ENCODE measurements at places on chromosomes 5 and 9.

DNA sequence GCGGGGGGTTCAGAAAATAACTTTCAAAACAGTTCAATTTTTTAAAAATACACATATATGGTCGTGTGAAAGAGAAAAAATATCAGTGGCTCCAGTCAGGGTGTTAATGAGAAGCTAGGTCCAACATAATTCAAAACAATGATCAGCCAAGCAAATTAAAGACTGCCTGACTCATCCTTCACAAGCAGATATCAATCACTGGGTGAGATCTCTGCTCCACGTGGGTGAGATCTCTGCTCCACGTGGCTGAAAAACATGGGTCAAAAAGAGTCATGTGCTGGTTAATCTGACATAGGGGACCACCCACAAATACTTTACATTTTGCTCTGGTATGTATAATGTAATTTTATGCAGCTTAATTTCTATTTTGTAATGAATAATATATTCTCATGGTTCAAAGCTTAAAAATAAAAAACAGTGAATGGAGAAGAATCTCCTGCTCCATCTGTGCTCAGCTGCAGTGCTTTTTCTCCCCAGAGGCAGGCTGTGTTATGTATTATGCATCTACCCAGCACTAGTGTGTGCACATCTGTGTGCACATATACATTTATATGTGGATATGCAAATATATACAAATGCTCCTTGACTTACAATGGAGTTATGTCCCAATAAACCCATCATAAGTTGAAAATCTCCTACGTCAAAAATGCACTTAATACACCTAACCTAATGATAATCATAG lies 93.1 kb upstream of the S1PR3 start:
- no peak for DNase-seq

DNA sequence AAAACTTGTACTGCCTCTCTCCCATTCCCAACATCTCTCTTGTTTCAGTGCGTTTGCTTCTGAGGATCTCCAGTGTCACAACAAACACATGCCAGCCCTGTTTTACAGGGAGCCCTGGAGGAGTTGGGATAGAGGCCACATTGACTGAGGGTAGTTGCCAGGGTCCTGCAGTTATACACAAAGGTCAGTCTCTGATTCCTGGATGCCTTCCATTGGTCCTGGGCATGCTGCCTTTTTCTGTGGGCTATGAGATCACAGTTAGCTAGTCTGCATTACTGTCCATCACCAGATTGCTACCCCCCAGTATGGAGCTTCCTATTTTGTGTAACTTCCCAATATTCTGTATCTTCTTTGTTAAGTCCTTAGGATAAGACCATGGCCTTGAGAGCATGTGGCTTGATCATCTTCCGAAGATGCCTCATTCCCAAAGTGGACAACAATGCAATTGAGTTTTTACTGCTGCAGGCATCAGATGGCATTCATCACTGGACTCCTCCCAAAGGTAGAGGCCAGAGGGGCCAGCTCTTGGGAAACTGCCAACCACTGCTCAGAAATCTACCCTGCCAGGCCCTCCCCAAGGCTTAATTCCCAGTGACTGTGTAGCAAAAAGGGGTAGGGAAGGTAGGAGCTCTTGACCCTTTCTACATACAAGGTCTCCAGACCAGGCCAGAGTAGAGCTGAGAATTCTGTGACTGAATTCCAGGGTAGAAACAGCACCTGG lies 9.5 kb downstream of the NUDT2 start:
- DNase-seq = no peak

DNA sequence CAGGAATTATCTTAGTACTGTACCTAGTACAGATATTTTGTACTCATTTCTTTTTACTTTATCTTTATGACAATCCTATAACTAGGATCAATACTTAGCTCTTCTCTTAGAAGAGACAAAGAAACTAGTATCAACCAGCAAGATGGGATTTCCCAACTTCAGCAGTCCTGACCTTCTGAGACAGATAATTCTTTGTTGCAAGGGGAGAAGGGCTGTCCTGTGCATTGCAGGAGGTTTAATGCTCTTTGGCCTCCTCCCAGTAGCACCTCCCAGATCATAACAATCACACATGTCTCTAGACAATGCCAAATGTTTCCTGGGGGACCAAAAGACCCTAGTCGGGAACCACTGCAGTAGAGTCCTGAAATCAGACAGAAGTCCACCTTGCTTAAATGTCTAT lies 424.3 kb upstream of the DMAC1 start:
- DNase-seq = no peak

DNA sequence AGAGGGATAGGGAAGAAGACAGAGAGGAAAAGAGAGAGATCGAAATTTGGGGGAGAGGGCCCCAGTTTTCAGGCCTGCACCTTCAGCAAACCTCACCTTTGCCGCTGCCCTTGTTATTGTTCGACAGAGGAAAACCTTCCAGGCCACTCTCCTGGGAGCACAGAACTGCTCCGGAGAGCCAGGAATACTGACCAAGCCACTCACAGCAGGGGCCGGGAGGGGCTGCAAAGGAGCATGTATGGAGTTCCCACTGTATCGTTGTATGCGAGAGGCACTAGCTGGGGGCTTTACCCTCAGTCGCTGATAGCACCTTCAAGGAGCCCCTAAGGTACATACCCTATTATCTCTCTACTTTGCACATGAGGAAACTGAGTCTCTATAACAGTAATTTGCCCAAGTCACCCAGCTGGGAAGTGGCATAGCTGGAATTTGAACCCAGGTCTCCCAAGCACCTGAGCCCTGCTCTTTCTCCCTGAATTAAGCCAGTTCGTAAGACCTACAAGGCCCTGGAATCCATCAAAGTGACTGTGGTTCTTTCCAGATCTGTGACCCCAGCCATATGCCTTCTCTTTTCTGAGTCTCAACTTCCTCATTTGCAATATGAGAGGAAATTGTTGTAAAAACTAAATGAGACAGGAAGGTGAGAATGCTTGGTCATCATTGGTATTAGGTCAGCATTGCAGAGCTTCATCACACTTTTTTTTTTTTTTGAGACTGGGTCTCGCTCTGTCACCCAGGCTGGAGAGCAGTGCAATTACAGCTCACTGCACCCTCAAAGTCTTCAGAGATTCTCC lies 21.0 kb upstream of the FOXE1 start:
- DNase-seq = no peak

DNA sequence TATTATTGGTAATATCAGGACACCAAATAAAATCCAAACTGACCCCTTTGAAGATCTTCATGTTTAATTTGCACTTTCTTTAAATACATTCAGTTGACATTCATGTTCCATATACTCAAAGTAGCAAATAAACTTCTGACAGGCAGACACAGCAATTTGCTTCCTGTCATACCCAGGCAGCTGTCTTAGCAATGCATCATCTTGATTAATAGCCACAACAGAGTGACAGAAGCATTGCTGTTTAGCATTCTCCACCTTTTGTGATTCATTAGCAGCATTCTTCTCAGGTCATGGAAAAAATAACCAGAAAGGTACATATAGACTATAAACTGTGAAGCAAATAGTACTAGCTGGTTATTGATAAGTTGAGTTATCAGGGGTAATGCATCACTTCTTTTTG lies 366.8 kb downstream of the CYLC2 start:
- DNase-seq = no peak

DNA sequence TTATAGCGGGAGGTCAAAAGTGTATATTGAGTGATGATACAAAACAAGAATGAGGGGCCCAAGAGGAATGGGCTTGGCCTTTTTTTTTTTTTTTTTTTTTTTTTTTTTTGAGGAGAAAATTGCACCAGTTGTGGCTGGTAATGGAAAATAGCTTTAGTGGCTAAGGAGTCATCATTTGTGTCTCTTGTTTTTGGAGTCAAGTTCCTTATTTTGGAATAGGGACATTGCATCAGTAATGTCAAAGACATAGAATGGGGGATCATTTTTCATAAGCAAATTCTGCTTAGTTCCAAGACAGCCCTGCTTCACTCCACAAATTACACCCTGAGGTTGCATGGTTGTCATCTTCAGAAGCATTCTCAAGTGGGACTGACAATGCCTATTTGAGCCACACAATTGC lies 137.4 kb downstream of the STK32A start:
- DNase-seq = no peak

GRCh38 chr9:68443624-68444023 lies 87.2 kb downstream of the PGM5 start:
- no peak for DNase-seq

GRCh38 chr9:77794985-77795384 lies 146.9 kb upstream of the GNA14 start:
- no peak for DNase-seq

DNA sequence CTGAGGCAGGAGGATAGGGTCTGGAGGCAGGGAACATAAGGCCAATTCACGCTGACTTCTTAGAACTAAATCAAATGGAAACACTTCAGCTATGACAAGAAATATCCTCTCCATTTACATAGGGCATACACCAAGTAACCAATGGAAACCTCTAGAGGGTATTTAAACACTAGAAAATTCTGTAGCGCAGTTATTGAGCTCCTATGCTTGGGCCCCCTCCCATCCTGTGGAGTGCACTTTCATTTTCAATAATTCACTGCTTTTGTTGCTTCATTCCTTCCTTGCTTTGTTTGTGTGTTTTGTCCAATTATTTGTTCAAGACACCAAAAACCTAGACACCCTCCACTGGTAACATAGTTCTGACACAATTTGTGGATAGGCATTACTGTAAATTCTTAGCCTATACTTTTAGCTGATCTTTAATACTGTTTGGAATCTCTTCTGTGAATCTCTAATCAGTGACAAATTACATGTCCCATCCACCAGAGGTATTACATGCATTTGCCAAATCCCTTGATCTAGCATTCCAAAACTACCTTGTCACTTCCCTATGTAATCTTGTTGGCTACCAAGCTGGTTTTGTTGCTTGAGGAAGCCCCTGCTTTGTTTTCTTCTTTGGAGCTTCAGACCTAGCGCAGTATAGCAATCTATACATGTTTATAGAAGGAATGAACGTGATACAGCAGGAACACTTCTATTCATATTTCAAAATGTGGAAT lies 61.6 kb downstream of the ST8SIA4 start:
- no peak for DNase-seq

DNA sequence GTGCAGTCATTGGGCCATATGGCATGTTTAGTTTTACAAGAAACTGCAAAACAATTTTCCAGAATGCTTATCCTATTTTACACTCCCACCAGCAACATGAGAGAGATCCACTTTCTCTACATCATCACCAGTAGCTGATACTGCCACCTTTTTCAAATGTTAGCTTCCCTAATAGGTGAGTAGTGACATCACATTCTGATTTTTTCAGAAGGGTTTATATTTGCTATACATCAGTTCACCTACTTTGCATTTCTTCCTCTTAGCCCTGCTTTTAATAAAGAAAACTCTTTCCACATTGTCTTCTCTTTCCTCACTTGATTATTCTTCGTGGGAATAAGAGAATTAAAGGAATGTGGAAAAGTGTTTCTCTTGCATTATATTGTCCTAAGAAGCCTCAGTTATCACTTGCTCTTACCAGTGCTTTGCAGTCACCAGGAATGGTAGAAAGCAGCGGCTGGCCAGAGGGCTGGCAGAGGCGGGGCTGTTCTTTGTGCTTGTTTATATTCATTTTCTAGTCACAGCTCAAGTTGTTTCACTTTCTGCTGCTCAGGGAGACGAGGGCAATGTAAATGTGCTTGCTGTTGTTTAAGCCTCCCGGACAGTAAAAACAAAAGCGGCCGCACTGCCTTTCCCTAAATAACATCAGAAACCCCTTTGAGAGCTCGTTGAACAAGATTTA lies 164.8 kb downstream of the HSD17B3 start:
- DNase-seq = no peak

DNA sequence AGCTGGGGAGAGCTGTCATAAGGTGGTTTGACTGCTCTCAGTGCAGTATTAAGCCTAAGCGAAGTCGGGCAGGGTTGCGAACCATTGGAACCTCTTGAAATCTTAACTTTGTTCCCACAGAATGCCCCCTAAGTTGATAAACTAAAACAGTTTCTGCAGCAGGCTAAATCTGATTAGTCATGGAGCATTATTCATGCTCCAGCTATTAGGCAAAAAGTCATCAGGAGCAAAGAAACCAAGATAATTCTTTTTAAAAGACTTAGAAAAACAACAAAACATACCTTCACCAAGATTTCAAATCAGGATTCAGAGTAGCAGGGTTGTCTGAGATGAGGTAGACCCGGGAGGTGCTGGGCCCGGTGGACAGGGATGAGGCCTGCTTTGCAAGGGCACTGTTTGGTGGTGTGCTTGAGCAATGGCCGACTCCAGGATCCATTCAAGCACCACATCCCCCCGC lies 69.9 kb upstream of the PLPP1 start:
- no peak for DNase-seq

GRCh38 chr5:180353980-180354452 lies 880 bp upstream of the GFPT2 start:
- DNase-seq = no peak

Data from stimulated activated CD4-positive, alpha-beta T cell treated with anti-CD3 and anti-CD28 coated beads, Interleukin-2, amount 100 ng/mL, for 24 hours (primary cell).